ENCODE measurements at places on chromosomes 7 and 10.

GRCh38 chr10:67912331-67912946 is 28.0 kb downstream of the SIRT1 start:
- DNase-seq, result no peak

DNA sequence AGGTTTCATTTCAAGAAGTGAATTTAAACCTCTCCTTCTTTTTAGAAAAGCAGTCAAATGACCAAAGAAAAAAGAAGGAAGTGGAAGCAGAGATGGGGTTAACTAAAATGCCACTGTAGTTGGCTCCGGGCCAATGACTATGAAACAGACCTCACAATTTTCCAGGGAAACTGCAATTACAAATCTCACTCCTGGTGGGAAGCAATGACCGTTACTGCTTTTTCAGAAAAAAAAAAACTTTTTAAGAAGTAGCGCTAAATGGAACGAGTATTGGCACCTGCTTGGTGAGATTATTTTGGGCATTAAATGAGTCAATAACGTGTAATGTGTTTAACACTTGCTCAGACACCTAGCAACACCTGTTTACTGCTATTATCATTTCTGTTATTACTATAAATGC is 1.2 kb downstream of the SFRP4 start:
- no peak for DNase-seq

DNA sequence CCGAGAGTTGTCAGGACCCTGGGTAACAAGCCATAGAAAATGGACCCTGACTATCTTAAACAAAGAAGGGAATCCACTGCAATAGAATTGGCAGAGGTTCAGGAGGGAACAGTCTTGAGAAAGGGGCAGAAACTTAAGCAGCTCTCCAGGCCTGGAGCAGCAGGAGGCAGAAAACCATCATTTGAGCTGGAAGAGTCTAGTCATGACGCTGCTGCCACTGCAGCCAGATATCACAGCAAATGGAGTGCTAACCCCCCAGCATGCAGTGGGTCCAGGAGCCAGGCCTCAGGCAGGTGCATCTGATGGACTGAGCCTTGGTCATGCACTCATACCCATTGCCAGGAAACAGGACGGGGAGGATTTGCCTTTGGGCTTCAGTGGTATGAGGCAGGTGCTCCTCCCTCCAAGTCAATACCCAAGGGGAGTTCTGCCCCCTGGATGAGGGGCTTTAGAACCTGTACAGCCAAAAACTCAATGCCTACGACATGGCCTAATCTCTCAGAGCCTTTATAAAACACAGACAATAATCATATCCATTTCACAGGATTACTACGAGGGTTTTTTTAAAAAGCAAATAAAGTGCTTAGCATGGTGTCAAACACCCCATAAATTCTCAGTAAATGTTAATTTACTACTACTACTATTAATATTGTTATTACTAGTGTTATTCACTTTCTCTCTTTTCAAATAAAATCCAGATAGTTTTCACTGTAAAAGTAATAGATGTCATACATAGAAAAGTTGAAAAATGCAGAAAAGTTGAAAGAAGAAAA is 30.7 kb downstream of the DUSP5 start:
- no peak for DNase-seq

DNA sequence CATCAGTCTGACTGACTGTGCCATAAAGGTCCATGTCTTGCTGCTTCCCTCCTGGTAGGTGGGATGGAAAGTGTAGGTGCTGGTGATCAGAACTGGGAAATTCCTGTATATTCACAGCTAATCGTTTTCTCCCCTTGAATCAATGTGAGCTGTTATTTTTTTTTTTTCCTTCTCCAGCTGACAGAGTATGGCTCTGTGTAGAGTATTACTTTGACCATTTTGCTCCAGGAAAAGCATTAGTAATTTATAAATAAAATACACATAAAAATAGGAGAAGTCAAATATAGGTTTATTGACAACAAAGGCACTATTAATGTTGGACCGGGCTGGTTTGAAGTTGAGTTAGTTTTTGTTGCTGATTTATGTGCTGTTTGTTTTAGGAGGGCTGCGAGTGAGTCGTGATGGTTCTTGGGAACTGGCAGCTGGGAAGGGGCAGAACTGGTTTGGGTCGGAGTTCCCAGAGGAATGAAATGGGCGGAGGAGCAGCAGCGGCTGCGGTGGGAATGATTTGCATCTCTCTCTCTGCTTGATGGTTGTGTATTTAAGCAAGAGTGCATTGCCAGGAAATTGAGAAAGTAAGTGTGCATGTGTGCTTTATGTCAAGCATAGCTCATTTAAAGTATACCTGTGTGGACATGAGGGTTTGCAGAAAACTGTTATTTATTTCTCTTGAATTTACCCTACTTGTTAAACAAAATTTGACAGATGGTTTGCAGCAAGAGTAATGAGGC is 80.9 kb downstream of the LRMDA start:
- no peak for DNase-seq

DNA sequence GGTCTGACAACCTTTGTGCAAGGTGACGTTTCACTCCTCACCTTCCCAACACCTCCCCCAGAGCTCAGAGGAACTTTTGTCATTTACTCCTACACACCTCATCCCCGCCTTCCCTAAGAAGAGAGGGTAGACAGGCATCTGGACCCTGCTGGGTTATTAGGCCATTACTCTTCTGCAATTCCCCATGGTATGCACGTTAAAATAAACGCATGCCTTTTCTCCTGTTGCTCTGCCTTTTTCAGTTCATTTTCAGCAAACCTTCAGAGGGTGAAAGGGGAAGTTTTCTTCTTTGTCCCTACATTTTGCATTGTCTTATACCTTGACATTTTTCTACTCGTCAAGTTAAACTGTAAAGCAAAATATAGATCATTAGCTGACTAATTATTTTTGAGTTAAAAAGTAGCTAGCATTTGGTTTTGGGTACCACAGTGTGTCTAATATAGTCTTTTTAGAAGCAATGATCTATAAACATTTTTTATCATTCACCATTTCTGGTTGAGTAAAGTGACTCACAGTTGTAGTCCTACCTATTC is 10.5 kb upstream of the EDRF1 start:
- no peak for DNase-seq

GRCh38 chr10:46264737-46265368 is 21.9 kb upstream of the ANTXRL start:
- no peak for DNase-seq

DNA sequence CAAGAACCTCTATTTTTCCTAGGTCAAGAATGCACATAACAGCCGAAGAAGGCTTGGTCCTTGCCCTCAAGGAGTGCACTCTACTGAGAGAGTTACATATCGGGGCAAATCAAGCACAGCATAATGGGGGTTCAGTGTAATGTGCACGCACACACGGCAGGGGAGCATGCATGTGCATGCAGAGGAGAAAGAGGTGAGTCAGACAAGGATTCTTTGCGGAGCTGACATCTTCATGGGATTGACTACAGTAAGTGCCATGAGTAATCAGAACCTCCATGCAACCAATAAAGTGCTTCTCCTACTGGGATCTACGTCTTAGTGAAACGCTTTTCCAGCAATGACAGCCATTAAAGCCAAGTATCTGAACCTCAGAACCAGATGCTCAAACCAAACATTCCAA is 123.6 kb downstream of the RNF216 start:
- no peak for DNase-seq

GRCh38 chr7:106865130-106866041 is at the start of gene PIK3CG:
Gene PIK3CG, plus strand, starts transcription at chr7:106865282. Its CDS starts 2,280 bp downstream, at chr7:106867562.
- DNase-seq, result no peak

DNA sequence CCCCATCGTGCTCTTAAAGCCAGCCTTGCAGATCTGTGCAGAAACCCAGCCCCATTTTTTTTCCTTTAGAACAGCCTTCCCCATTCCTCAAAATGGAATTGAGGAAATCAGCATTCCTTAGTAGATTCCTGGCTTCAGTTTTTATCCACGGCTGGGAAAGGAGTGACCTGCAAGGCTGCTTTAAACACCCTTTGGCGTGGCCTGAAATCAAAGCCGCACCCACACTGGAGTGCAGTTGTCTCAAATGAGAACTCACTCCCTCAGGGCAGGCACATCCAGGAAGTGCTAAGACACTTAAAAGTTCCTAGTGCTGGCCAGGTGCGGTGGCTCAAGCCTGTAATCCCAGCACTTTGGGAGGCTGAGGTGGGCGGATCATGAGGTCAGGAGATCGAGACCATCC is 34.8 kb downstream of the HTR5A start:
- no peak for DNase-seq

DNA sequence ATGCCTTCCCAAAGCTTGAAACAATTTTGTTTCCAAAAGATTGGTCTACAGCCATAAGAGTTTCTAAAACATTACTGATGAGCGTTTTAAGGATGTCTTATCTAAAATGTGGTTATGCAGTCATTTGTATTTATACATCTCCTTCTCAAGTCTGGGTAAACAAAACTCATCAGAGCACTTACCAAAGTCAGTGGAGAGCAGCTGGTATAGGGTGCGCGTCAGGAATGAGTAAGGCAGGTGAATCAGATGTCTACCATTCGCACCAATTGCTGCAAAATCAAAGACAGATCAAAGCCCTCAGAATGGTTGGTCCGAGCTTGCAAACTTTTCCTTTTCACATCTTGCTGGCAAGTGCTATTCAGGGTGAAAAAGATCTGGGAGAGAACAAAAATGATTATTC is 65.6 kb upstream of the FAM171A1 start:
- DNase-seq, result no peak

DNA sequence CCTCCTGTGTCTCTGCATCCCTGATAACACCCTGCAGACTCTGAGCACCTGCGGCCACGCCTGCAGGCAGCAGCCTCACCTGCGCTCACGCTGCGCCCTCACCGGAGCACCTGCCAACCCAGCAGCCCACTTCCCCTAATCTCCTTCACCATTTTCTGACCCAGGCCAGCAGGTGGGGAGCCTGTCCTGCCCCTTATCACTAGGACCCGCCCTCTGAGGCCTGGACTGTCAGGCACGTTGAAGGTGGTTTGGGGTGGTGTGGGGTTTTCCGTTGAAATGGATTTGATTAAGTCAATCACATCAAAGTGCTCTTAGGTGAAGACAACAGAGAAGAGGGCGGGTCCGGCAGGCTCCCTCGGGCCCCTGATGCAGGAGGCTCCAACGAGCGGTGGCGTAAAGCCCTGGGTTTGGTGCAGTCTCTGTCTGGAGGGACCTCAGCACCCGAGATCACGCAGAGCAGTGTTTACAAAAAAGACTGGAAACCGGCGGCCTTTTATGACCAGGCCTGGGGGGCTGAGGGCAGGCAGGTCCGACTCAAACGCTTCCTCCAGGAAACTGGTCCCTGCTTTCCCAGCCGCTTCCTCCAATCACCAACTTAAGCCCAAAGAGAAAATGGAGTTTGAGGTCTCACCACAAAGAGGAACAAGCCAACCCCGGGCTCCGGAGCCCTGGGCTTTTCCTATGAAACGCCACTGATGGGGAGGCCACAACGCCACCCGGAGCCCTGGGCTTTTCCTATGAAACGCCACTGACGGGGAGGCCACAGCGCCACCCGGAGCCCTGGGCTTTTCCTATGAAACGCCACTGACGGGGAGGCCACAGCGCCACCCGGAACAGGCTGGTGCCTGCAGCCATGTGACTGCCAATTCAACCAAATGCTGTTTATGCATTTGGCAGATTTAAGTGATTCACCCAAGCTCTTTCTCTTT is 45.5 kb downstream of the DPYSL4 start:
- peak; percentile 66 for DNase-seq

GRCh38 chr7:149772241-149772955 is 990 bp downstream of the ZNF467 start:
- DNase-seq, result no peak

DNA sequence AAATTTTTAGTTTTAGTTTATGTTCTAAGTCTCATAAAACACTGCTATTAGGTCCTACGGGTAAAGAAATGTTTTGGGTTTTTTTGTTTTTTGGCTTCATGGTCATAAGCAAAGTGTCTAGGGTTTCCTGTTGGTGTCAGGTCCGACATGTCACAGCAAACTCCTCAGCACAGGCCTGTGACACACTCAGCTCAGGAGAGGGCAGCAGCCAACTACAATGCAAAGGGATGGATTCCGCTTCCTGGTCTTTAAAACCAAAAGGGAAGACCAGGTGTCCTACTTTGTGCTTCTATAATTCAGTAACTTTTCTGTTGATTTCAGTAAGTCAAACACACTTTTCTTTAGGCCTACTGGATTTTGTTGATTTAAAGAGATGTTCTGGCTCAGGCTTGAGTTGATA is 83.8 kb upstream of the MACROH2A2 start:
- DNase-seq, result no peak

GRCh38 chr7:372932-373791 is 83.2 kb downstream of the FOXL3 start:
- DNase-seq, result no peak

DNA sequence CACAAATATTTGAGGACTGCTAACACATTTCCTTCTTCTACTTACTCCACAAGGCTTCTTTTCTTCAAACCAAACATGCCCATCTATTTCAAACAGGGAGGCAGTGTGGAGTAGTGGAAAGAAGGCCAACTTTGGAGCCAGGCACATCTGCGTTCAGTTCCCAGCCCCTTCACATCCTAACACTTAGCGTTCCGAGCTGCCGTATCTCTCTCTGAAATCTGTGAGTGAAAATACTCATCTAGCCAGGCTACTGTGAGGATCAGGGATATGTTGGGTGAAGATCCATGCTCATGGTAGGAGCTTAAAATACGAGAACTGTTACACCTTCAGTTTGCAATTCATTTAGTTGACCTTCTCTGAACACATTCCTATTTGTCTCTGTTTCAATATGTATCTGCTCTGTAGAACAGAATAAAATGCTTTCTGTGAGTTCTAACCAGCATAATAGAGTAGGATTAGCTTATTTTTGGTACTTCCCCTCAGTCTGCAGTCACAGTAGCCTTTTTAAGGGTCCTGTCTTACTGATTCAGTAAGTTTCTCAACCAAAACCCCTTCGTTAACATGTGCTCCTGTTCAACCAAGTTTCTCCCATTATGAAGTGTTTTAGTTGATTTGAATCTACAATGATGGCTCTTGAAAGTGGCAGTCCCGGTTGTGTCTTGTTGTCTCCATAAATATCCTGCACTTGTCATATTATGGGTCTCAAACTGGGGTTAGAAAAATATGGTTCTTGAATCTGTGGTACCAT is 3.3 kb upstream of the MEST start:
- no peak for DNase-seq

DNA sequence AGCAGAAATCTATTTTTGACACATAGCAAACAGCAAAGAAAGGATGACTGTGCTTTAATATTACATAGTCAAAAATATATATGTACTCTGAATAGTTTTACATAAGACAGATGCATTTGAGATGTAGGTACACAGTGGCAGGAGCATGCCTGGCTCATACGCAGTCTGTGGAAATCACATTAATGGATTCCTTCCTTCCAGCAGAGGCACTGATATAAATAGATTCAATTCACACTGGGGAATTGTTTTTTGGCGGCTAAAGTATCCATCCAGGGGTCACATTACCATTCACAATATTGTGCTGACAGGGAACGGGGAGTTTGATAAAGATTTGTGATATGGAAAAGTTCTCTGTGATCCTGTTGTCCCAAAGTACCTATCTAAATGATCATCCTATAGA is 72.5 kb upstream of the AGR3 start:
- DNase-seq, result no peak

DNA sequence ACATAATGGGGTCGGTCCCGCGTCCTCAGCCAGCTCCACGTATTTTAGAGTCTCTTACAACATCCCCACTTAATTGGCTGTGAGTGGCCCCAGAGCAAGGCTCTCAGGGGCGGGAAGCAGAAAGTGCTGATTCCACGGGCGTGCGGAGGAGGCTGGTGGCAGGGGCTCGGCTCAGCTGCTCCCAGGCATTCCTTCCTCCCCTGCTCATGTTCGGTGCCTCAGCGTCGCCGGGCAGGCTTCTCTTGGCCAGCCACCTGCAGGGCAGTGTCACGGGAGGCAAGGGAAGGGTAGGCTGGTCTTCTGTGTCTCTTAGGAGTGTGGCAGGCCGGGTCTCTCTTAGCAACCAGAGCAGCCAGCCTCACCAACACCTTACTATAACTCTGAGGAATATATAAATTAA is 33.8 kb downstream of the IL15RA start:
- no peak for DNase-seq

All from NCI-H748 treated with DMSO at 0.1 percent for 48 hours (cell line).